Fibroblast of the aortic adventitia (primary cell): ENCODE measurements at places on chromosomes 2 and 18.

DNA sequence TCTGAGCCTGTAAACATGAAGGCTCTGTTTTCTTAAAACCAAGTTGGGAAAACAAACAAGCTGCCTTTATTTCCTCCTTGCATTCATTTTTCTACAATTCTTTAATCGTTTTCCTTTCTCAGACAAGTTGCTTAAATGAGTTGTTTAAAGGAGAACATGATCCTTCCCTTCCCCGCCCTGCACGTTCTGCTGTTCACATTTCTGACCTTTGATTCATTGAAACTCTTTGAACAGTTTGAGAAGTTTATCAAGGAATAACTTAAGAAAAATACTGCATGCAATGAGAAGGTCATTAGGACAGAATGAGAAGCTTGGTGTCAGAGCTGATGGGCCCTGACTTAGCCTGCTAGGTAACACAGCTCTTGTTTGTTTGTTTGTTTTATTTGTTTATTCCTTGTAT lies 181.6 kb downstream of the PARD3B start:
- no peak for DNase-seq

- DNase-seq: peak; percentile 92
These were observed 618 bp upstream of the TNS1 start for GRCh38 chr2:218003281-218003944.

DNA sequence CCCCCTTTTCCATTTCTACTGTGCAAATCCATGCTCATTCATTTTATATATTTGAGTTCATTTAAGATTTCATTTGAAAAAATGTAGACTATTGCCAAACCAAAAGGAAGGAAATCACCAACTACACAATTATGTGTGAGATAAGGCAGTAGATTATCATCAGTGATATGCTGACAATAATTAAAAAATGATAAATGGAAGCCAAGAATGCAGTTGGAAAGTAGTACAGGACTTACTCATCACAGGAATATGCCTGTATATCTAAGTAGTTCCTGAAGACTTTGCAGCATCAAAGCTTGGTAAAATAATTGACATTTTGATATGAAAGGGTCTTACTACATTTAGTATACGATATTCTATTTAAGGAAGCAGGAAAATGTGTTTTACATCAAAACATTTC lies 166.1 kb upstream of the OTX1 start:
- peak; percentile 77 for DNase-seq

DNA sequence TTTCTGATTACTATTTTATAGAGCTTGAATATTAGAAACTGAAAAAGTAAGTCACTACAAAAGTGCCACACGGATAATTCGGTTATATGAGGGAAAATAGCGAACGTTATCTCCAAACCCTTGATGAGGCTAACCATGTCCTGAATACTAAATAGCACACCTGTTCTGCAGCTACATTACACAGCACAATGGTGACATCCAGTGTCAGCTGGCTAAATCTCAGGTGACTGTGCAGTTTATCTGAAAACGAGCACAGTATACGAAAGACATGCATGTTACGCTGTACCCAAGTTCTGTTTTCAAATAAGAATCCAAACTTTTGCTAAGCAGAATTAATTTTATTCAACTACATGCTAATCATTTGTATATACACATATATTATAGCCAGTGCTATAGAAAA lies 9.0 kb downstream of the CCDC68 start:
- DNase-seq: no peak

- DNase-seq: no peak
These were observed 2.0 kb upstream of the MARCO start for GRCh38 chr2:118939994-118940393.

- no peak for DNase-seq
These were observed 5.7 kb downstream of the AGBL5 start for GRCh38 chr2:27057184-27057583.

DNA sequence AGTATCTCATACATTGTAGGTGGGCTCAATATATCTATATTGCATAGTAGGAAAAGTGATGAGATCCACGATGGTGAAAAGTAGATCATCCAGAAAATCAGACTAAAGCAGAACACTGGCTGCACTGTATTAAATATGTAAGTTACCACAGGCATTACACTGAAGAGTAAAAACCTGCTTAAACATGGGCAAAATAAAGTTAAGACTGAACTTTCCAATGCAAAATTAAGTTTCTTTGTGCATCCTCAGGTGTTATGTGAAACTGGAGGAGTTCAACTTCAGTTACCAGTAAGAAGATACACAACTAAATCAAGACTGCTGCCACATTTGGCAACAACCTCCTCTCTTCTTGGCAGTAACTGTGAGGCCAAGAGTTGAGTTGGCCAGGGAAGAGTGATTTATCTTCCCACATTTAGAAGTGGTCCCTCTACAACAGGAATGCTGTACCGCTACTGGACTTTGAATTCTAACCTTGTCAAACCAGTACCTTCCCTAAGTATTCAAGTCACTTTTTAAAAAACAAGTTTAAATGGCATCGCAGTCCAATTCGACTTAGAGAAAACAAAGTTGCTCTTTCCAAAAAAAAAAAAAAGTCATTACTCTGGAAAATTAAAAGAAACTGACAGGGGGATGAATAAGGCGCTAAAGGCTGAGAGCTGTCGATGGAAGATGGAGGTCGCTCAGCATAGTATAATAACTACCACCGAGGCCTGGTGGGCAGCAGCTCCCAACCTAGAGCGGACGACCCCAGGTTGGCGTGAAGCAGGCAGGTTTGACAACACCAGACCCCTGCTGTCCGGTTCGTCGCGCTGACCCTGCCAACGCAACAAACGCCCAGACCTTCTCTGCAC lies 1.1 kb downstream of the MAP4K3 start:
- DNase-seq: peak; percentile 81

DNA sequence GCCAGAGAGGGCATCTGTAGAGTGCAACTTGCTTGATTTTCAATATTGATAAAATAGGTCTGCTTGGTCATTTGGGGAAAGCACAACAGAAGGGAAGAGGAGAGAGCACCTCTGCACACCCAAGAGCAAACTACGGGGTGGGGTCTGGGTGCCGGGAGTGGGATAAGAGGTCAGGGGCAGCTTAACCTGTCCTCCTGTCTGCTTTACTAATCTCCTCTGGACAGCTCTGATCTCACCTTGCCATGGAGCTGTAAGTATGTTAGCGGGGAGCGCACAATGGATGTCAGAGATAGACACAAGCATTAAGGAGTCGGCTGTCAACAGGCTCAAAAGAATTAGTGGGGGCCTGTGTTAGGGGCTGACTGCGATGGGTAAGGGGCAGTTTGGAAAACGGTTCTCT lies 328.7 kb downstream of the CYRIA start:
- DNase-seq: no peak

DNA sequence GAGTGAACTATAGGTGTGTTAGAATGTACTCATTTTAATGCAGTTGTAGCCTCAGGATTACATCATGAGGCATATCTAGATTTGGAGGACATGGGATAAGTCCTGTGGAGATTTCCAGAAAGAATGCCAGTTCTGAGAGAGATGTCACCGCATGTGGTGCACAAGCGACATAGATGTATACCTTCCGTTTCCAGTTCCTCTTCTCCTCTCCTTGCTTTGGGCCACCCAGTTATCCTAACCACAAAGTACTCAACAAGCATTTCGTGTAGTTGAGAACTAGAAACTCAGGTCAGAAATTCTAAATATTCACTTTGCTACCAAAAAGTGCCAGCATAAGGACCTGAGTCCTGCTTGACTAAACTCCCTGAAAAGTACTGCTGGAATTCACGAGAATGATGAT lies 66.5 kb downstream of the KCTD18 start:
- no peak for DNase-seq

- no peak for DNase-seq
These were observed 603.6 kb downstream of the CPS1 start for GRCh38 chr2:211159972-211160371.

DNA sequence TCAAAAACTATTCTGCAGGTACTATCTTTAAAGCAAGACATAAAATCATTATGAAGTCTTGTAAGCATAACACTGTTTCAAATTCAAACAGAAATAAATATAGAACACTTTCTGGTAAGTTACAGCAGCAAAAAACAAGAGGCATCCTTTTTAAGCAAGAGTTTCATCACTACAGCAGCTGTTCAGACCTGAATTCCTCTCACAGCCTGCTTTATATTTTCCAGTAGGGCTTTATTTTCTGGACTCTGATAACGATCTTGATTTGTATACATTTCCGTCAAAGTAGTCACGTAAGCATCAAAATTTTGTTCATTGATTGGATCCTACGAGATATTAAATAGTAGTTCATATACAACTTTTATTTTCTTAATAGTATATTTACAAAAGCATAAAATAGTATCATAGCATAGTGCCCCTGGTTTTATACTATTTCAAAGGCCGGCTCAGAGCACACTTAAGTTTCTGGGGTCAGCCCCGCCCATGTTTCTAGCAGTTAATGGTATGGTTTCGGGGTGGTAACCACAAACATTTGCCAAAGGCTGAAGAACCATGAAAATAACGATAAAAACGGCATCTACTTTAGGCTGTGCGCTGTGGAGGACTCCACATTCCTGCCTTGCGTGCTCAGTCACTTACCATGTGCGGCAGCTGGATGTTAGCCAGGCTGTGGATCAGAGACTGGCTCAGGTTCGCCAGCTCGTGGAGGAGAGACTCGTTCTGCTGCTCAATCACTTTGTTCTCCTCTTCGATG lies 47.5 kb upstream of the PXDN start:
- DNase-seq: peak; percentile 32

DNA sequence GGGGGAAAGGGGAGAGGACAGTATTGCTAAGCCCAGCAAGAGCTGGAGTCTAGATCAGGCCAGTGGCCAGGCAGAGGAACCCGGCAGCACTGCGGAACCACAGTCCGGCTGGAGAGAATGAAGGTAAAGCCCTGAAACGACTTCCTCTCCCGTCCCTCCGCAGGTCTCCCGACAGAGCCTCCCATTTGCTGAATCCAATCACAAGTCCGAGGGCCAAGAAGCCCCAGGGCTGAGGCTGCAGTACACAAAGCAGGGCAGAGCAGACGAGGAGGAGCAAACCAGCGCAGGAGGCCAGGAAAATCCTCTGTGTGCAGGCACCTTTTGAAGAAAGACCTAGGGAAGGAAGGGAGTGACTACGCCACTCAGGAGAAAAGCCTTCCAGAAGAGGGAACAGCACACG lies 104.4 kb downstream of the OSBPL1A start:
- no peak for DNase-seq

- DNase-seq: no peak
These were observed 66.0 kb upstream of the MGAT4A start for GRCh38 chr2:98796775-98797544.

- DNase-seq: no peak
These were observed 152.6 kb upstream of the PELI1 start for GRCh38 chr2:64296695-64297346.

DNA sequence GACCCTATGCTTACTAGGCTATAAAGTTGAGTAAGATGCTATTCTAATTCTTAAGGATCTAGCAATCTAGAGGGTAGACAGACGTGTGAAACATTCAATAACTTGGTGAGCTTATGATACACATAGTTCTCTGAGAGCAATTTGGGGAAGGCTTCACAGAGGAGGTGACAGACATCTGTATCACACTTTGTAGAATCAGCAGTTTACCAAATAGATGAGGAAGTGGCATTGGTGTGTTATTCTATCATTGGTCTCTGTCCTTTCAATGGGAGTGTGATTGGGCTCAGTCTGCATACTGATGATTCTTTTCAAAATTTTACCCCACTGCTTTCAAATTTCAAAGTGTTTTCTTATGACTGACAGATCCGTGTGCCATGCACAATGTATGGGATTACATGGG lies 47.0 kb upstream of the TMEM178A start:
- no peak for DNase-seq

DNA sequence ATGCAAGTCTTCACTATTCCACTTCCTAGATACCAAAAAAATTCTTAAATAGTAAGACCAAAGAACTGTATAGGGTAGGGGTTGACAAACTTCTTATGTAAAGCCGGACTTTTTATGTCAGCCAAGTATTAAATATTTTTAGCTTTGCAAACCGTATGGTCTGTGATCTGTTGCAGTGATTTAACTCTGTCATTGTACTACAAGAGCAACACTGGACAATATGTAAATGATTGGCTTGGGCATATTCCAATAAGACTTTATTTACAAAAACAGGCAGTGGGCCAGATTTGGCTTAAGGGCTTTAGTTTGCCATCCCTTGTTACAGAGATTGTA lies 48.0 kb downstream of the MGAT5 start:
- DNase-seq: no peak

DNA sequence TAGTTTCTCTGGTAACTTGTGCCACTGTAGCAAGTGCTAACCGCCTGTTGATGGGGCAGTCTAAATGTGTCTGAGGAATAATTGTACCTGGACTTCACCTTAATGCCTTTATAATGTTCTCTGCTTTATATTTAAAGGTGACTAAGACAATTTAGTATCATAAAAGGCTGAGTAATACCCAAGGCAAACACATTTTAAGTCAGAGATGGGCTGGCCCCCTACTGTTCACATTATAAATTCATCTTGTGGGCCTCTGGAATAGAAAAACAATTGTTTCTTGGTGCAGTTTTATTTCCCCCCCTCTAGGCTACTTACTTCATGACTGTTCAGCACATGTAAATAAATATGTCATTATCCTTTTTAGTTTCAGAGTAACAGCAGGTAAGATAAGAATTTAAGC lies 559.3 kb upstream of the PIK3C3 start:
- no peak for DNase-seq

- DNase-seq: peak; percentile 69
These were observed 52.8 kb downstream of the RPL37A start for GRCh38 chr2:216551234-216552068.

- DNase-seq: peak; percentile 81
These were observed 53.4 kb downstream of the ZNF638 start for GRCh38 chr2:71385012-71385411.

DNA sequence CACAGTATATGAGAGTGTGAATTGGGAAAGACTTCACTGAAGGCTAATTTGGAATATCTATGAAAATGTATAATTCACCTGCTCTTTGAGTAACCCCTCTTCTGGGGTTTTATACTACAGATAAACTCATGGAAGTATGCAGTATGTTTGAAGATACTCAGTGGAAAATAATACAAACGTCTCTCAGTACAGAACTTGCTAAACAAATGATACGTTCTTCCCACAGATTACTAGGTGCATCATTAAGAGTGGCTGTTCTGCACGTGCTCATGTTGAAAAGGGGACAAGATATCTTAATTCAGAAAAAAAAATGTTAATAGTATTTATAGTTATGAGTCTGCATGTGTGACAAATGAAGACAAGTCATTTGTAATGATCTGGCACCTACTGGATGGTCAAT lies 70.2 kb upstream of the EPAS1 start:
- no peak for DNase-seq
